NT2/D1 (cell line): ENCODE measurements at places on chromosomes 6 and 20.

- DNase-seq: no peak
Observed at GRCh38 chr6:11386726-11387125, 150.8 kb upstream of the TMEM170B start.

DNA sequence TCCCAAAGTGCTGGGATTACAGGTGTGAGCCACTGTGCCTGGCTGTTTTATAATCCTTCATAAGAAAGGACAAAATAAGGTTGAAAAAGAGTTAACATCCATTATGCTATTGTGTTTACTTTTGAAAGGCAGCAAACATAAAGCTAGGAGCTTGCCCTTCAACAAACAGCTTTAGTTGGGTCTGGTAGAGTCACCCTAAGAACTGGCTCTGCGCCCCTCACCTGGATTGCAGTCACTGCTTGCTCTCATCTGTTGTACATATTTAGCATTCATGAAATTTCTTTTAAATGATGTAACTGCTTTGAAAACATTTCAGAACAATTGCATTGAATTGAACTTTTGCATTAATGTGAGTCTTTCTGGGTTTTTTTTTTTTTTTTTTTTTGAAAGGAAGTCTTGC is 38.9 kb downstream of the JARID2 start:
- no peak for DNase-seq

GRCh38 chr6:106287215-106287614 is 38.3 kb downstream of the ATG5 start:
- DNase-seq: no peak

GRCh38 chr6:46356543-46356942 is 134.7 kb downstream of the RCAN2 start:
- no peak for DNase-seq

DNA sequence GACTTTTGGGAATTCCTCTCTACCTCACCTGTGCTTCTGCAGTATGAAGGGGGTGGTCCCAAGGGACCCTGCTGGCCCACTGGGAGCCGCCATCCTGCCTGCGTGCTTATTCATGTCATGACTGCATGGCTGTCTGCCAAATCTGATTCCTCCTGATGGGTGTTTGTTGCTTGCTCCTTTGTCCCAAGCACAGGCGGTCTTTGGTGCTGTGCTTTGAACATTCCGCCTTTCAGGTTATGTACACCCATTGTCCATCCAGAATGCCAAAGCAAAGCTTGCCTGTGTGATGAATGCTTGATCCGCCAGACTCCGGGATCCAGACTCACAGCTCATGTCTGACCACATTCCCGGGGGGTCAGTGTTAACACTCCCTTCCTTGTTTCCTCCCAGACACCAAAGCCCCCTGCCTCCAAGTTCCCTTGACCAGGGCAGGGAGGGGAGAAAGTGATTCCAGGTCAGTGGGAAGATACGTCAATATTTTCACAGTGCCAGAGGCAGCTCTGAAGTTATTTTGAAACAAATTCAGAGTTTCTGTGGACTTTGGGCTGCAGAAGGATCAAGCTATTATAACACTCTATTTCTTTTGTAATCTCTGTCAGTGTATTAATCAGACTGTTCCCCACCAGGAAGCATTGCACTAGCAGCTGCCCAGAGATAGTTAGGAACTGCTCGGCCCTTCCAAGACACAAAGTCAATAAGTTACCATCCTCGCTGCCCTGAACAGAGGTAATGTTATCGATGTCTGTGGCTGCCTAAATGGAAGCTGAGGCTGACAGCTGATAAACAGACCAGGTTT is 9.5 kb downstream of the DAAM2 start:
- no peak for DNase-seq

DNA sequence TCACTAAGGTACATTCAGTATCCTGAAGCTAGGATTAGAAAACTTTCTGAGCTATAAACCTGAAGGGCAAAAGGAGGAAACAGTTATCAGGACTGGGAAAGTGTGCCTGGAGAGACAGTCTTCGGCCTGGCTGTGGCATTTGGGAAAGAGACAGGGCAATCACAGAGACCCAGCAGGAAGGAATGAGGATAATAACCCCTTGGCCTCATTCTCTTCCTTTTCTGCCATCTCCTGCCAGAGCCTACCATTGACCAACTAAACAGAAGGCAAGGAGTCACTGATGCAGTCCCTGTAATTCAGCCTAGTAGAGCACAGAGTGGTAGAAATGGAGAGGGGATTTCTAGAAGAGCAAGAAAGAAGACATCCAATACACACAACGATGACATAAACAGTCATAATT is 359.4 kb downstream of the HDGFL1 start:
- DNase-seq: no peak

GRCh38 chr20:47365023-47365764 is 8.7 kb upstream of the ZMYND8 start:
- no peak for DNase-seq

DNA sequence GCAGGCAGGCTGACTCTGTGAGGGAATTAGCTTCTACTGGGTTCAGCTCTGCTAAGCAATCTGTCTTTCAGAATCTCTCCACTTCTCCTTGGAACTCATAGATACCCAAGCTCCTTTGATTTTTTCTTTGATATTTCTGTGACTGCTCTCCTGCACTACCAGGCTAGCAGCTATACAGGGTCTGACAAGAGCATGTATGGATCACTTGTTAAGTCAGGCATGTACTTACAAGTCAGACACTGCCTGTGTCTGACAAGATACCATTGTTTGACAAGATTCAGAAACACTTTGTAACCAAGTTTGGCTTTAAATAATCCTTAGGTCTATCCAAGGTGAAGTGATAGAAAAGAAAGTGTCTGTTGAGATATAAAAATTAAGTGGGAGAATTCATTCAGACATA is 79.5 kb downstream of the SESN1 start:
- DNase-seq: no peak

- DNase-seq: no peak
Observed at GRCh38 chr20:52010541-52010940, 181.0 kb downstream of the ZFP64 start.

DNA sequence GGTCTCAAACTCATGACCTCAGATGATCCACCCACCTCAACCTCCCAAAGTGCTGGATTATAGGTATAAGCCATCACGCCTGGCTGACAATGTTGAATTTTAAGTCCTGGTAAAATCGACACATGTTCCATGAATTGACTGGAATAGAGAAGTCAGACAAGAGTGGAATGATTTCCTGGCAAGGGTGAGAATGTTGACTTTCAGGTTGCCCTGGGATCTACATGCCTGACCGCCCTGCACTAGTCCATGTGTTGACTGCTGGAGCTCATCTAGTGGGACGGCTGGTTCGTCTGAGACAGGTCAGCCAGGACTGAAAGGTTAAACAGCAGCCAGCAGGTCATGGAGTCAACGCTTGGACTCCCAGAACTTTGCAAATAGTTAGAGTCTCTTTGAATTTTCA is 88.8 kb downstream of the SASH1 start:
- no peak for DNase-seq

- no peak for DNase-seq
Observed at GRCh38 chr6:1552296-1552761, 57.4 kb upstream of the FOXC1 start.

DNA sequence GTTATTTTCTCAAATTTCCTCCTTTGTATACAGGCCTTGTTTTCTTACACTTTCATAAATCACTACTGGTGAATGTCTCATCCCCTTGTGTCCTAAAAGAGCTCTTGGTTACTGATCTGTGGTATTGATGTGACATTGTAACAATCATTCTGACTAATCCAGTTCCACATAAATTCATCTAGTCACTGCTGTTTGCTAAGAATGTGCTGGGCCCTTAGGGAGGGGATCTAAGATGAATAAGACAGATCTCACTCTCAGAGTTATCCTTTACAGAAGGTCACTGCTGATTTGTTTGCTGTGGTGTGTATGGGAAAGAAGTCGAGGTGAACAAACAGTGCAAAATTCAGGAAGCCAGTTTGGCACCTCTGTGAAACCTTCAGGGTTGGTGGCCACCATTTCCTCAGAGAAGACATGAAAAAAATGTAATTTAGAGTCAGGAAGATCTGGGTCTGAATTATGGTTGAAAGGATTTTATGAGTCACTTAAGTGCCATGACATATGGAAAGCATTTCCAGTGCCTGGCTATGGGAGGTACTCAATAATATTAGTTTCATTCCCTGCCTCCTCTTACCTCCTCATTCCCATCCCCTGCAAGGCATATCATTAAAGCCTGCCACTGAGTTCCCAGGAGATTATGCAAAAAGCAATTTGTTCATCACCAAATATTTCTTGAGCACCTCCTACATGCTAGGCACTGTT is 121.8 kb downstream of the COL9A1 start:
- DNase-seq: no peak

- no peak for DNase-seq
Observed at GRCh38 chr6:26175428-26176181, 88.4 kb downstream of the HFE start.

DNA sequence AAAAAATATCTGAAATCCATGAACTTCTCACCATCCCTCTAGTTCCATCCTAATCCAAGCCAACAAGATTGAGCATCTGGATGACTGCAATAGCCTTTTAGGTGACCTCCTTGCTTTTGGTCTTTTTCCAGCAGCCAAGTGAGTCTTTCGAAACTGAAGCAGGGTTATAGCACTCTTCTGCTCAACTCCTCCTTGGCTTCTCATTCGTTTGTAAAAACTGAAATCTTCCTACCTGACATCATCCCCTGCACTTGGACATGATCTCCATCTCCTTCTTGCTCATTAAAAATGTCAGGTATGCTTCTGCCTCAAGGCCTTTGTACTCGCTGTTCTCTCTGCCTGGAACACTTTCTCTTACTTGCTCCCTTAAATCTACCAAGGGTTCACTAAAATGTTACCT is 46.0 kb downstream of the STX7 start:
- no peak for DNase-seq

- DNase-seq: no peak
Observed at GRCh38 chr20:12949429-12949980, 59.3 kb upstream of the SPTLC3 start.

DNA sequence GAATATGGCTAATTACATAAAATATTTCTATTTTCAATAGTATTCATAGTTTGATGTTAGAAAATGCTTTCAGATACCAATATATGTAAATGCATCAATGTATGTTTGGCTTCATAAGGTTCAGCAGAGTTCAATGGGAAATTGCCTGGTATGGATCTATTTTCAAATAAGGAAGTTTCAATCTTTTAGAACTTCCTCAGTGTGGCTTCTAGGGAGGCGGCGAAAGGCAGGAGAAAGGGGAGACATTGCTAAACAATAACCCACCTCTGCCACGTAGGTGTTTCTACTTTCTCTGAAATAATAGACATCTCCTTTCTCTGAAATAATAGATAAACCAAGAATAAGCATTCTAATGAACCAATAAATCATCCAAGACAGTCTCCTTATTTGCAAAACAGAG is 237.7 kb upstream of the RAB32 start:
- DNase-seq: no peak

- no peak for DNase-seq
Observed at GRCh38 chr20:40982415-40983145, 46.0 kb upstream of the TOP1 start.

DNA sequence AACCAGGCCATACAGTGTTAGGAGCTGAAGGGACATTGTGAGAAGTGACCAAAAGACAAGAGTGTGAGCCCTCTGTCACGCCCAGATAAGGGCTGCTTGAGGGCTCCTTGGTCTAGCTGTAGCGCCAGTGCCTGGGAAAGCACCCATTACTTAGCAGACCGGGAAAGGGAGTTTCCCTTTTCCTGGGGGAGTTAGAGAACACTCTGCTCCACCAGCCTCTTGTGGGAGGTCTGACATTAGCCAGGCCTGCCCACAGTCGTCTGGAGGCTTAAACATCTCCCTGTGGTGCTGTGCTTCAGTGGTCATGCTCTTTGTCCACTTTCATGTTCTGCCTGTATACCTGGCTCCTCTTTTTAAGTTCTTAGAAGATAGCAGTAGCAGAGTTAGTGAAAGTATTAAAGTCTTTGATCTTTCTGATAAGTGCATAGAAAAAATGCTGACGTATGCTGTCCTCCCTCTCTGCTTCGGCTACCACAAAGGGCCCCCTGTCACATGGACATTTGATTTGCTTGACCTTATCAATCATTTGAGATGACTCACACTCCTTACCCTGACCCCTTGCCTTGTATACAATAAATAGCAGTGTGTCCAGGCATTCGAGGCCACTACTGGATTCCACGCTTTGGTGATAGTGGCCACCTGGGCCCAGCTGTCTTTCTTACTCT is 201.5 kb upstream of the ECI2 start:
- no peak for DNase-seq

GRCh38 chr20:47215653-47216397 is 140.7 kb downstream of the ZMYND8 start:
- no peak for DNase-seq

DNA sequence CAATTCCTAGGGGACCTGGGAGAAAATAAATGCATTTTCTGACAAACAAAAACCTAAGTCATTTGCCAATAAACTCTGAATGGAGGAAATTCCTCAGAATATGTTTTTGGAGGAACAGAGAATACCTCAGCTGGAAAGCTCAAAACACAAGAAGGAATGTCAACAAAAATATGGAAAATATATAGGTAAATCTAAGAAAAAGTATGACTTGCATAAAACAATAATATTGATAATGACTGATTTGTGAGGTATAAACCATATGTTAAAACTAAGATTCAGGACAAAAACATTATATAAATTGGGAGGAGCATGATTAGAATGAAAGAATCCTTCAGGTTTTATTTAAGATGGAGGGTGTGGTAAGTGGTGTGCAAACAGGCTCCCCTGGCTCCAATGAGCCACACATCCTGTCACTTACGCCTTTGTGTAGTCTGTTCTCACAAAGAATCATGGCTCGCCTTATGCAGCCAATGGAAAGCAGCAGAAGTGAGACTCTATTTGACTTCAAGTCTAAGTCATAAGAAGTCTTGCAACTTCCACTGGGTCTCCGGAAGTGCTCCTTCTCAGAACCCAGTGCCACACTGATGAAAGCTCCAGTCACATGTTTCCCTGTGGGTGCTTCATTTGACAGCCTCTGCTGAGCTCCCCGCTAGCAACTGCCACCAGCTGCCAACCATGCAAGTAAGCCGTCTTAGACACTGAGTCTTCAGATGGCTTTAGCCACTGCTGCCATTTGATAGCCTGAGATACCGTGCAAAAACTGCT is 8.1 kb downstream of the CFAP61 start:
- DNase-seq: no peak

DNA sequence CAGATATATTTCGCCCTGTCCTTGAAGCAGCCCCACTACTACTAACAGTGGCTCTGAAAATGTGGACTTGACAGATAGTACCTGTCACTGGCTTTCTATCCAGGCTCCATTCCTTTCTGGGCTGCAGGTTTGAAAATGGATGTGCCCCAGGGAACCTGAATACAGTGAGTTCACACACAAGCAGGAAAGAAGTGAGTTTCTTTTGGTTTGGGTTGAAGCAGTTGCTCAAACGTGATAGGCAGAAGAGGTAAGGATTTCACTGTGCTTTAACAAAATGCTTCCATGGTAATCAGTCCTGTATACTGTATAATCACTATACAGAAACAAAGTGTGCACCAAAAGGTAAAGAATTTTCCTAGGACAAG is 382.9 kb downstream of the PRKN start:
- no peak for DNase-seq

DNA sequence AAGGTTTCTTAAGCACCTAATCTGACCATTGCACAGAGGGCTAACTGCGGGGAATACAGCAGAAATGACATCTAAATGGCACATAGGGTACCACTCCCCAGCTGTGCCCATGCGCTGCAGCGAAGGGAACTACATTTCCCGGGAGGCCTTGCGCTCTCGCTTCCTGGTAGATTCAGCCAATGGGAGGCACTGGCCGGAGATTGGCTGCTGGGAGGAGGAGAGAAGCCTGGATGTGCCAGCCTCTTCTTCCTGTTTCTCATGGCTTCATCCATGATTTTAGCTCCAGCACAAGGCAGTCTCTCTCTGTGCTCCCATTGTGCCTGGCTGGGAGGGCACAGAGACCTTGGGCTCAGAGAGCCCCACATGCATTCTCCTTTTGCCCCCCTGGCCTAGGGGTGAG is 101.7 kb upstream of the FOXA2 start:
- peak; percentile 25 for DNase-seq
